ENCODE measurements at places on chromosomes 6 and 20. TPM values are rescaled to one million over a fixed set of nuclear protein-coding genes. Genes with fewer than 3 reads are reported as not detected.
A peak's percentile ranks its signal among the peaks of the same experiment; 100 is the strongest.

- no peak overlapping the region for H3K27ac ChIP-seq
- H3K4me3 ChIP-seq = no peak overlapping the region
- no peaks in the 10 kb centered on the region for H3K36me3 ChIP-seq
- H3K4me1 ChIP-seq = no peaks in the 10 kb centered on the region
- no peaks in the 10 kb centered on the region for H3K27me3 ChIP-seq
Observed at GRCh38 chr6:36319821-36320220, 16.9 kb downstream of the BNIP5 start.

The TGM2 gene
- not detected for total RNA-seq

The TUBE1 gene
- total RNA-seq = 39.1 TPM

The OXT gene
- not detected for total RNA-seq

DNA sequence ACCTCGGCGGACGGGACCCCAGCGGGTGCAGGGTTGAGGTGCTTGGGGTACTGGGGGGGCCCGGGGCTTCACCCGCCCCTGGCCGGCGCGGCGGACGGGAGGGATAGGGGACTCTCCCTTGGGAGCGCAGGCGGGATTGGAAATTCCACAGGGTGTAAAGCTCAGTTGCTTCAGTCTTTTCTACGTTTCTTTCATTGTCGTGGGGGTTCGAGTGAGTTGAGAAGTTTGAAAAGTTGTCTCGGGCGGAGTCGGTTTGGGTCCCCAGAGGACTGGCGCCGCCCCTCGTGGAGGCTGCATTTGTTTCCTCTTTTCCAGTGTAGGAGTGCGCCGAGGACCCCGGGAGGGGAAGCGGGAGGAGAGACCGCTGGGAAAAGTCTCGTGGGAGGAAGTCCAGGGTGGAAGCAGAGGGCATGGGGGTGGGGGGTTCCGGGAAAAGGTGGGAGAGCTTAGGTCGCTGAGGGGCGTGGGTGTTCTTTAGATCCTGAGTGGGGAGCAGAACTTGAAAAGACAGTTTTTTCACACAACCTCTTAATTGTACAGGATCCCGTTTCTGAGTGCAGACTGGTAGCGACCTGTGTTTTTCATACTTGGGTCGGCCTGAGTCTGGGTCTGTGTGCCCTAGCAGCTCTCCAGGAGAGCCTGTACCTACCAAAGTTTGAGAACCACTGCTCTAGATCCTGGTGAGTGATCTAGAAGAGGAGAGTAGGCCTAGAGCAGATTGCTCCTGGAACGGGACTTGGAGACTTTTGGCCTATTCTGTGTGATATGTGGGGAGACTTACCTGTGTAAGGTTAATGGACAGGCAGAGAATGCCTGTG lies 495 bp downstream of the FAM83B start:
- no peak overlapping the region for H3K4me3 ChIP-seq
- no peak for DNase-seq
- H3K27ac ChIP-seq = no peak overlapping the region
- H3K4me1 ChIP-seq = no peaks in the 10 kb centered on the region
- H3K36me3 ChIP-seq = no peaks in the 10 kb centered on the region
- peaks cover 19% of the 10 kb centered on the region for H3K27me3 ChIP-seq

The LINC00237 gene
- total RNA-seq = not detected

DNA sequence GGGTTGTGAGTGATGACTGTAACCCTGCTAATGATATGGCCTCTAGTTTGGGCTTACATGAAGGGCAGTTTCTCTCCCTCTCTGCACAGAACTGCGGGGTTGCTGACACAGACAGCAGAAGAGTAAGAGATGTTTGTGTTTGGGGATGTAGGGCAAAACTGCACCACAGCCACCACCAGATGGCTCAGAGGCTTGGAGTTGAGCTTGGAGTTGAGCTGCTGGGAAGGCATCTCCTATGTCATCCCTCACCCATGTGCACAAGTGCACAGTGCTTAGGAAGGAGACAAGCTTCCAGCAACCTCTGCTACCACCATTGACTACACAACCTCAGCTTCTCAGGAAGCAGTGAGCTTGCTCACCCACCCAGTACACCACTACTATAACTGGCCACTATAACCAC lies 303.9 kb upstream of the DEFB112 start:
- no peaks in the 10 kb centered on the region for H3K36me3 ChIP-seq
- H3K4me1 ChIP-seq = no peaks in the 10 kb centered on the region
- H3K27me3 ChIP-seq = no peaks in the 10 kb centered on the region
- DNase-seq = no peak
- H3K4me3 ChIP-seq = no peak overlapping the region

DNA sequence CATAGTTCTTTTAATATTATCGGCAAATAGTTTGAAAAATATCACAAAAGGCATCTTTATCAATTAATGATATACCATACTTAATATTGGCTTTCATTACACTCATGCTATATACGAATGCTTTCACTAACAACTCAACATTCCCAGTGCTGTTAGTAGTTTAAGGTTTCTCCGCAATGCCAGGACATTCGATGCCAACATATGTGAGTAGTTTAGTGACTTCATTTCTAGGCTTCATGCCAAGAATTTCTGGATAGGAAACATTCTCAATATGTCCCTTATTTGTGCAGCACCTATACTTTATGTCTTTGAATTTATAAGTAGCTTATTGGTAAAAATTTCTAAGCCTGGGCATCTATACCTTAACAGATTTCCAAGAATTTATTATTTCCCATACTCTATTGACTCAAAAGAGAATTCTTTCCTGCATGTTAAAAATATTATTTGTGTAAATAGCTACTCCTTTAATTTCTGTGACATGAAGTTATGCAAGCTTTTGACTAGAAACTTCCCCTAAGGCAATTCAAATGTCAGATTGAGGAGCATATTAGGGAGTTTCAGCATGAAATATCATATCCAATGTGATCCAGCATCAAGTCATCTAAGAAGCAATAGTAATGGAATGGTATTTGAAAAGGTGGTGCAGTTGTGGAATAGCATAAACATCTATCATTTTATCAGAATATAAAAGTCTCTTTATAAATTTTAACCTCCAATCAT lies 236.0 kb upstream of the STXBP5 start:
- no peaks in the 10 kb centered on the region for H3K27me3 ChIP-seq
- H3K4me3 ChIP-seq = no peak overlapping the region
- peaks cover 7% of the 10 kb centered on the region for H3K36me3 ChIP-seq
- H3K4me1 ChIP-seq = no peaks in the 10 kb centered on the region
- no peak for DNase-seq
- no peak overlapping the region for H3K27ac ChIP-seq

GRCh38 chr6:43171707-43172103 lies 636 bp downstream of the SRF start:
- peaks cover 26% of the 10 kb centered on the region for H3K36me3 ChIP-seq
- DNase-seq = peak; percentile 35
- H3K4me3 ChIP-seq = peak overlapping the region; percentile 93
- H3K4me1 ChIP-seq = peaks cover 38% of the 10 kb centered on the region

DNA sequence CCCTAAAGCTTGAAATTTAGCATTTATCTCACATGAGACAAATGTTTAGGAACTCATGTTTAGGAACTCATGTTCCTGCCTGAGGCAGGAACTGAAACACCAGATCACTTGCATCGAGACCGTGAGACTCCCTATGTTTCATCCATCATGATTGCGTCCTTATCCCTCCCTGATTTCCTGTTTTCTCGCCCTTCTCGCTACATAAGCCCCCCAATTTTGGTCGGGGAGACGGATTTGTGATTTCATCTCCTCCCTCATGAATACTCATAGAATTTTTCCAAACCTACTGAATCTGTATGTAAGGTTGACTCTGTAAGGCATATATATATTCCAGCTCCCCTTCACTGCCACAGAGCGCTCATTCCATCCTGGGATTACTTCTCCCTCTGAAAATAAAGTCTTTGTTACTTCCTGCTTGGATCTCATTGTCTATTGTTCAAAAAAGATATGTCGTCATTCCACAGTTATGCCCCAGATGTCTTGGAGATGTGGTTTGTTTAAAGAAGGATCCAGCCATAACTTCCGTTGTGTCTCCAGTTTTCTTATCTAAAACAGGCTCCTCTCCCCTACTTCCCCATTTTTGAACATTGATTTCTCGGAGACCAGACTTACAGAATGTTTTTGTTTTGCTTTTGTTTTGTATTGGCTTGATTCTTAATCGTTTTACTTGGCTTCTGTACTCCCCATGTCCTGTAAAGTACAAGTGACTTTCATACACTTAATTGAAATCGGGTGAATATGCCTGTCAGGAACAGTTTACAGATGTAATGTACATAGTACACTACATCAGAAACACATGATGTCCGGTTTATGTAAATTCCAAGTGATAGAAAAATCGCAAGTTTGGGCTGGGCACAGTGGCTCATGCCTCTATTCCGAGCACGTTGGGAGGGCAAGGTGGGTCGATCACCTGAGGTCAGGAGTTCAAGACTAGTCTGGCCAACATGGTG lies 118.7 kb downstream of the HFE start:
- peaks cover 13% of the 10 kb centered on the region for H3K4me1 ChIP-seq
- no peaks in the 10 kb centered on the region for H3K27me3 ChIP-seq
- H3K27ac ChIP-seq = no peak overlapping the region
- no peak overlapping the region for H3K4me3 ChIP-seq
- no peak for DNase-seq
- peaks cover 4% of the 10 kb centered on the region for H3K36me3 ChIP-seq

GRCh38 chr20:47668313-47669151 lies 116.7 kb downstream of the SULF2 start:
- no peaks in the 10 kb centered on the region for H3K36me3 ChIP-seq
- no peaks in the 10 kb centered on the region for H3K27me3 ChIP-seq
- H3K4me3 ChIP-seq = no peak overlapping the region
- no peak overlapping the region for H3K27ac ChIP-seq
- DNase-seq = no peak
- H3K4me1 ChIP-seq = peaks cover 5% of the 10 kb centered on the region

GRCh38 chr20:11556410-11556809 lies 361.3 kb upstream of the BTBD3 start:
- H3K27me3 ChIP-seq = no peaks in the 10 kb centered on the region
- no peak overlapping the region for H3K27ac ChIP-seq
- no peak for DNase-seq
- no peak overlapping the region for H3K4me3 ChIP-seq

DNA sequence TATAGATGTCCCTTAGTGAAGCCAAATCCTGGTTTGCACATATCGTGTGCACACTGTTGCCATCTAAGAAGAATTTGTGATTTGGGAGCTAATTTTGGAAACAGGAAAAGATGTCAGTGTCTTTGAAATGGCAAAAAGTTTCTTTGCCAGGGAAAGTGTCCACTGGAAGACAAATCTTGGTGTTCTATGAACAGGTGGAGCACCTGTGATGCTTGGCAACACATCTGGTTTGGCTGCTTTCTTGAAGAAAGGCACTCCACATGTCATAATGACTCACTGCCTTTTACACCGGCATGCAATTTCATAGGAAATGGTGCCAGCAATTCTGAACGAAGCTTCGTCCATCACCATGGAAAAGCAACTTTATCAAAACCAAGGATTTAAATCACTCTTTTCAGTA lies 1040.0 kb upstream of the MAP3K7 start:
- no peaks in the 10 kb centered on the region for H3K27me3 ChIP-seq
- no peaks in the 10 kb centered on the region for H3K4me1 ChIP-seq
- DNase-seq = no peak
- no peaks in the 10 kb centered on the region for H3K36me3 ChIP-seq
- H3K27ac ChIP-seq = no peak overlapping the region

The PPIL6 gene
- total RNA-seq = 0.27 TPM

DNA sequence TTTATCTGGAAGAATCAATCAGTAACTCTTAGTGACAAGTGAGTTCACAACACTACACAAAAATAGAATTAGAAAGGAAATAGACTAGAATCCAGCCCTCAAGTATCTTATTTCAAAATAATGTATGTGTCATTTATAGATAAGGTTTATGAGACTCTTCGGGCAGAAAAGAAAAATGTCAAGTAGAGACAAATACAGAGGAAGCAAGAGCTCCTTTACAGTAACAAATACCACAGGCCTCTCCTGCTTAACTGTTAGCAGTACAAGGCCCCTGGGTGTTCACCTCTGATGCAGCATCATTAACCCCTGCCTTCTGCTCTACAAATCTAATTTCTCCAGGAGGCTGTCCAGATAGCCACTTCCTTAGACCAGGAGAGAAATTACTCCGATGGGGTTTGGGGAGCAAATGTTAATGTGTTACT lies 76.7 kb downstream of the UBE3D start:
- no peak overlapping the region for H3K4me3 ChIP-seq
- H3K27me3 ChIP-seq = no peaks in the 10 kb centered on the region
- H3K27ac ChIP-seq = no peak overlapping the region
- peaks cover 4% of the 10 kb centered on the region for H3K36me3 ChIP-seq

- H3K4me3 ChIP-seq = no peak overlapping the region
- no peaks in the 10 kb centered on the region for H3K4me1 ChIP-seq
- H3K27me3 ChIP-seq = no peaks in the 10 kb centered on the region
- H3K36me3 ChIP-seq = no peaks in the 10 kb centered on the region
- H3K27ac ChIP-seq = no peak overlapping the region
Observed at GRCh38 chr6:62640749-62641148, 354.7 kb upstream of the KHDRBS2 start.

GRCh38 chr6:7642791-7643190 lies 52.8 kb downstream of the SNRNP48 start:
- no peak for DNase-seq
- H3K4me1 ChIP-seq = peaks cover 7% of the 10 kb centered on the region
- no peaks in the 10 kb centered on the region for H3K36me3 ChIP-seq
- H3K27me3 ChIP-seq = no peaks in the 10 kb centered on the region

DNA sequence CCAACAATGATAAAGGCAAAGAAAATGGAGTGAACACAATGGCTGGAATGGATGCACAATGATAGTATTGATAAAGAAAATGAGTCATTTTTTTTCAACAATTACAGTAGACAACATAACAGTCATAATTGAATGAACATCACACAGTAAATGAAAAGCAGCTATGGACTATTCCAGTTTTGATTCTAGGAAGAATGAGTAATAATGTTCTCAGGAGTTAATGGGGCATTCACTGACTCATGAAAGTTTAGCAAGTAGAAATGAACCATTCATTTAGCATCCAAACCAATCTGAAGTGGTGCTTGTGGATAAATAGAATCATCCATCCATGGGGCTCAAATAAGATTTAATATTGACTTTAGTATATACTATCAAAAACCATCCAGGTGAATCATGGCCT lies 1029.5 kb upstream of the GJE1 start:
- no peaks in the 10 kb centered on the region for H3K4me1 ChIP-seq
- no peak overlapping the region for H3K4me3 ChIP-seq
- no peak overlapping the region for H3K27ac ChIP-seq
- peaks cover 6% of the 10 kb centered on the region for H3K27me3 ChIP-seq
- H3K36me3 ChIP-seq = no peaks in the 10 kb centered on the region

GRCh38 chr6:52735071-52735470 lies 28.2 kb downstream of the GSTA2 start:
- no peak overlapping the region for H3K4me3 ChIP-seq
- H3K27me3 ChIP-seq = no peaks in the 10 kb centered on the region
- H3K4me1 ChIP-seq = no peaks in the 10 kb centered on the region
- H3K27ac ChIP-seq = no peak overlapping the region

DNA sequence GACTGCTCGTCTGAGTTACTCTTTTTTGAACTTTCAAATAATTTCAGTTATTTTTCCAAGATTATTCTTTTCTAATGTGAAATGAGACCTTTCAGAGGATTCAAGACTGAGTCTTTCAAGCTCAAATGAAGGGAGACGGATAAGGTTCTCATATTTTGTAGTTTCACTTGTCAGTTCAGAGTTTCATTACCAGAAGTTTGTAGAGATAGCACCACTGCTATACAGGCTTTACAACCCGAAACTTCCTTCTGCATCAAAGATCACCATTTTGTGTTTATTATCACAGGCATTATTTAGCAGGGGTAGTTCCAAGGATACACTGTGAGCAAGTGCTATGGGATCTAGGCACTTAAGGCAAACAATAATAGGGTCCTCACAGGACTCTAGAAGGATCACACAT lies 74.7 kb upstream of the EPHA7 start:
- no peak overlapping the region for H3K4me3 ChIP-seq
- no peak overlapping the region for H3K27ac ChIP-seq

- no peaks in the 10 kb centered on the region for H3K27me3 ChIP-seq
- H3K4me1 ChIP-seq = no peaks in the 10 kb centered on the region
- H3K36me3 ChIP-seq = peaks cover 26% of the 10 kb centered on the region
- no peak for DNase-seq
- no peak overlapping the region for H3K27ac ChIP-seq
- H3K4me3 ChIP-seq = no peak overlapping the region
Observed at GRCh38 chr20:48999890-49000870, 45.9 kb upstream of the CSE1L start.
